A549 treated with Hydrocortisone at 1 μM for 4 hours (cell line): ENCODE measurements at places on chromosomes 3 and 15. TPM values are rescaled to one million over a fixed set of nuclear protein-coding genes. Genes with fewer than 3 reads are reported as not detected.

Gene MITF
- 4.9 to 7.2 TPM (median 6.4 TPM) in 5 replicates for total RNA-seq

Gene KLHL6
- total RNA-seq = not detected in 5 replicates

Gene P2RY12
- total RNA-seq = not detected in 5 replicates

Gene INSYN1
- total RNA-seq = 1.9 to 3.0 TPM (median 2.3 TPM) in 5 replicates

Gene ALDH1A2
- total RNA-seq = 0.24 to 1.1 TPM (median 0.62 TPM) in 4 of 5 replicates, not detected in the other

Gene CHD2
- 25.7 to 29.9 TPM (median 28.2 TPM) in 5 replicates for total RNA-seq
